ENCODE measurements at places on chromosomes 5 and 9. TPM values are rescaled to one million over a fixed set of nuclear protein-coding genes. Genes with fewer than 3 reads are reported as not detected.

The TLX3 gene
- 0.52 TPM for total RNA-seq

- no peak for DNase-seq
These were observed 1.0 kb downstream of the FOXE1 start for GRCh38 chr9:97853844-97854695.

- DNase-seq = no peak
These were observed 33.5 kb downstream of the STRBP start for GRCh38 chr9:123234853-123235252.

GRCh38 chr9:73038613-73039012 is 85.8 kb upstream of the ALDH1A1 start:
- DNase-seq = peak; percentile 11

GRCh38 chr9:23117616-23118015 is 671.0 kb downstream of the DMRTA1 start:
- DNase-seq = no peak

- no peak for DNase-seq
These were observed 138.5 kb downstream of the DCP2 start for GRCh38 chr5:113115061-113115460.

DNA sequence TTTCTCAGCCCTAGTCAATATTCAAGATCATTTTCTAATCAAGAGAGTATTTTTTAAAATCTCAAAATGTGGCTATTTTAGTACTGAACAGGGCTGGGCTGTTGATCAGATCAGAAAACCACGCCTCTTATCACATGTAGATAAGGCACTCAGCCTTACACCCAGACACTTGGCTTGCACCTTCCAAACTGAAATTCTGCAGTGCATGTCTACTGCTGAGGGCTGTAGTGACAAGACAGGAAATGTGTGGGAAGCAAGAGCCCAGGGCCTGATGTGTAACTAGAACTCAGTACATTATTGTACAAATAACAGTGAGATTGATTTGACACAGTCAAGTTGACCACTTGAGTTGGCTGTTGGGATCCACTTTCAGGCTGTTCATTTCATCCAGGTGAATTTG is 48.6 kb downstream of the UBE2QL1 start:
- no peak for DNase-seq

All from neural crest cell (in vitro differentiated cells).